Stimulated activated CD4-positive, alpha-beta T cell treated with anti-CD3 and anti-CD28 coated beads, Interleukin-4, amount 100 ng/mL, for 4 hours (primary cell): ENCODE measurements at places on chromosomes 1 and 21.
A peak's percentile ranks its signal among the peaks of the same experiment; 100 is the strongest.

- DNase-seq = peak; percentile 35
These were observed 577 bp downstream of the IKBKE start for GRCh38 chr1:206470692-206471414.

DNA sequence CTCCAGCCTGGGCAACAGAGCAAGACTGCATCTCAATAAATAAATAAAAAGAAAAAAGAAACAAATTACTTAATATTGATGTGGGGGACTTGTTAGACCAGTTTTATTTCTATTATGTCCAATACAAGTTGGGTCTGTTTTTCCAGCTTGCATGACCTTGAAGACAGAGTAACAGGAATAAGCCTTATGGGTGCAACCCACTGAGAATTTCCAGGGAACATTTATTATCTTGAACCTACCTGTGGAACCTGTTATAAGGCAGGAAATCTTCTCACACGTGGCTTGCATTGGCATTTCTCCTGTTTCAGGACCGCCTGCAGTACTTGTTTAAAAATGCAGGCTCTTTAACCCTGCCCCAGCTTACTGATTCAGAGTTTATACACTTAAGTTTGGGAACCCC is 64.0 kb downstream of the ZBTB17 start:
- no peak for DNase-seq

GRCh38 chr1:218273762-218274479 is 11.2 kb upstream of the RRP15 start:
- DNase-seq = no peak

GRCh38 chr1:207605444-207606361 is 39.2 kb upstream of the CR1L start:
- DNase-seq = no peak

GRCh38 chr1:59057211-59057694 is 239.6 kb upstream of the FGGY start:
- DNase-seq = no peak

DNA sequence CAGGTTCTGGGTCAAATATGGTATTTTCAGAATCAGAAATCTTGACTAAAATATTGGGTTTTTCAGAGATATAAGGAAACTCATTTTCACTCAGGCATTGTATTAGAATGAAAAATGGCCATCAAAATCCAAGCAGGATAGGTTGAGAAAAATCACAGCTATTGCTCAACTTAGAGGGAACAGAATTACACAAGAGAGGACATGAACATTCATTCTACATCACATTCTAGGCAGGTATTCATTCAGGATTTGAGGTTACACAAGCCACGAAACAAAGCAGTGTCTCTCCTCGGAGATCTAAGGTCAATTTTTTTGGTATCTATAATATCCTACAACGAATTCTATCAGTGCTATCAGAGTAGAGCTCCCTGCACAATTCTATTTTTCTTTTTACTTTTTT is 163.6 kb upstream of the HP1BP3 start:
- DNase-seq = no peak

DNA sequence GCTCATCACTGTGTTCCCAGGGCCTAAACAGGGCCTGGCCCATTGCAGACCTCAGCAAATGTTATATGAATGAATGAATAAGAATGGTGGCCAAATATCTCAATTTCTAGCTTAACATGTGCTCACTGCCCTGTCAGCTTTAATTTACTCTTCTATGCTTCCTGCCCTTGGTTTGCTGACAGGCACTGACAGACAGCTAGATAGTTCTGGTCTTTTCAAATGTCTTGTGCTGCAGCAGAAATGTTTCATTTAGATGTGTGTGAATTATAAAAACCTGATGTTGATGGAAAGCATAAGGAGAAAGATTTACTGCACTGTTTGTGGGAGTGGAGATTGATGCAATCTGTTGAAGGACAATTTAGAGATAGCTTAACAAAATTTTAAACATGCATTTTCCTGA is 48.9 kb downstream of the LPAR3 start:
- DNase-seq = no peak

DNA sequence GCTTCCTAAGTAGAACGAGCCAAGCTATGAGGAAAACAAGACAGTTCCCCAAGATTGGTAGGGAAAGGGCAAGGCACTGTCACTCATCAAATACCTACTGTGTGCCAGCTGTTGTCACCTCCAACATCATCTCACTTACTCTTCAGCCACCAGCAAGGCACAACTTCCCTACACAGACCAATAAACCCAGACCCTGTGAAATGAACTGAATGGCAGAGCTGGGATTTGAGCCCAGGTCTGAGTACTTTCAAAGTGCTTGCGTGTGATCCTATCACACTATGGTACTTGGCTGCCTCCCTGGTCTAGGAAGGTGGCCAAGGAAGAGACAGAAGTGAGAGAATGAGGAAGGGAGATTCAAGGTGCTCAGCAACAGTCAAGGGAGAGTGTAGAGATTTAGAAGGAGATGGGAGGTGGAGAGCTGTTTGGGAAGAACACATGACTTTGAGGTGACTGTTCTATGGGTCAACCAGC is 16.7 kb upstream of the TRIM63 start:
- DNase-seq = no peak

- DNase-seq = peak; percentile 52
These were observed 674 bp upstream of the ATXN7L2 start for GRCh38 chr1:109482791-109483671.

DNA sequence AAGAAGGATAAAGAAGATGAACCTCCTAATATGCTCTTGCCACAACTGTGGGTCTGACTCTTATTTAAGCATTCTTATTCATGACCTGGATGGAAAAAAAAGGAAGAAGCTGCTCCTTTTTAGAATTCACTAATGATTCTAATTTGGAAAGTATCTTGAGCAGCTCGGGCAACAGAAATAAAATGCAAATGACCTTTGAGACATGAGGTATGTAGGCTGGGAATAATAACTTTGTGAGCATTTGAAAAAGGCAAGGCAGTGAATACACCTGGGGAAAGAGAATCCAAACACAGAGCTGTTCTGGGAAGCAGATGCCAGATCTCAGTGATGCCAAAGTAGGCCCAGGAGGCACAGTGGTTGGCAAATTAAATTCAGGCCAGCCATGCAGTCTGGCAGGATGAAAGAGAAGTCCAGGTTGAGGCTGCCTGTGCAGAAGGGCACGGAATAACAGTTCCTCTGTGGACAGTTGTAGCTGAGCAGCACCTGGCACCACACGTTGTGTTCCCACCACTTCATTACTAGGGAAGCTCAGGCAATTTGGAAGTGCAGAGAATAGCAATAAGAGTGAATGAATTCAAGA is 320.8 kb upstream of the ST6GALNAC5 start:
- no peak for DNase-seq

DNA sequence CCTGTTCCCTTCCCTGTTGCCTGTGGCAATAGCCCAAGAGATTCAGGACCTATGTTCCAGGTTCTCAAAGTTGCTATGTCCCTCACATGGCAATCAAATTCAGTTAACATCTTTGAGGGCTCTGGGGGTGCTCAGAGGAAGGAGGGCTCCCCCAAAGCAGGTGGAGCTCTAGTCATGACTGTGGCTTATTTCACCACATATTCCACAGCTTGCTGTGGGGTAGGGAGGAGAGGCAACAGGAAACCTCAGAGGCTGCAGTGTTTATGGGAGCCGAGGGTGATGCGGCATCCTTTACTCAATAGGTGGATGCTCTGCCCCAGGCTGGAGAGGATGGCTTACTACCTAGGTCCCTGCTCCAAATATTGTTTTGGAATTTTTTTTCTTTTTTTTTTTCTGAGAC is 1.2 kb upstream of the MKNK1 start:
- DNase-seq = no peak

DNA sequence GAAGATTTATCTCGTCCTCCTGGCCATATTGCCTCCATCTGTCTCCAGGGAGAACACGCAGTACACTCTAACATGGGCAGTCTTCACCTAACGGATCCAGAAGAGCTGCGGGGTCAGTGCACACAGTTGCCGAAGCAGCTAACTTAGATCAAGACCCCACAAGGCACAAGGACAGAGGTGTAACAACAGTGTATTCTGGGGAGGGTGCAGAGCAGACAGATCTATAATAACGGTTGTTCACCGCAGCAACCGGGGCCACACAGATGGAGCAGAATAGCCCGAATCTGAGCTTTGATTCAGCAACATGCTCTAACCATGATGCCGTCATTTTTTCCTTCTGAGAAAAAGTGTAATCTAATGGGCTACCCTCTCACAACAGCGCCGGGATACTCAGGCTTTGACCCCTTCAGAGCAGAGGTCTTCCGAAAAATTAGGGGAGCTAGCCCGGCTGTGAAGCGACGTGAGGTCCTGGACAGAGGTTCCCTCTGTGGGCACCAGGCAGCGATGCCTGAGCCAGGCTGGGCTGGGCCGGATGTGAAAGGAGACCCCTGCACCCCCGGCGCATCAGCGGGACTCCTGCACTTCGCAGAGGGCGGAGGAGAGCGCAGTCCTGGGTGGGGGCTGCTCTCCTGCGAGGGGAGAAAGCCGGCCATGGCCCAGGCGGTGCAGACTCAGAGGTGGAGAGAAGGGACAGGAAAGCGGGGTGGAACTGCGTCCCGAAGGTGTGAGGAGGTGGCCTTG is 57.5 kb downstream of the BCL9 start:
- peak; percentile 35 for DNase-seq
